Ureter (tissue), 1 donor: ENCODE measurements at places on chromosomes 5 and 9. TPM values are rescaled to one million over a fixed set of nuclear protein-coding genes. Genes with fewer than 3 reads are reported as not detected.

DNA sequence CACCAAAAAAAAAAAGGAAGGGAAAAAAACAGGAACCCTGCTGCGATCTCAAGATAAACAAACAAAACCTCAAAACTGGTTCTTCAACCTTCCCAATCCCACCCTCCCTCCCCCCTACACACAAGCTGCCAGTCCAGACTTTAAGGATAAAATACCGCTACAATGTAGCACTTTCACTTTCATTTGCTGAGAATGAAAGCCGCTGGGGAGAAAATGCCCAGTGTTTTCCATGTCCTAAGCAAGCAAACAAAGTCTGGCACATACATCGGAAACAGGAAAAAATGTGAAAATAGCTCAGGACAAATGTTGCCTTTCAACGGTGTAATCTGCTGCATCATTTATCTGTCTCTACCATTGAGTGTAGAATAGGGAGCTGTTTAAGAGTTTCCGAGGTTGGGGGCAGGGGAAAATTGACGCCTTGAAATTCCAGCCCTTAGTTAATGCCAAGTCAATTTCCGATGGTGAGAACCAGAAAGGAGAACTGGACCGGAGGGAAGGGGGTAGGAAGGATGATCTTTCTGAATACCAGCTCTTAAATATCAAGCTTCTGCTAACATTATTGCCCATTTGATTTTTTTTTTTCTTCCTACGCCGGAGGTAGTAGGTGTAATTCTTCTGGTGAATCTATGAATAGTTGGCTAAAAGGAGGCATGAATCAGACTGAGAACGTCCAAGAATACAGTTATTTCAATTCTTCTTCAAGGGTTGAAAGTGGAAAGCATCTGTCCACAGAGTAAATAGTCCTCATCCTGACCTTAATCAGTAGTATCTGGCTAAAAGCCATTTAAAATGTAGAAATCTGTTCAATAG is 1.2 kb upstream of the ADAMTS6 start:
- DNase-seq: no peak

DNA sequence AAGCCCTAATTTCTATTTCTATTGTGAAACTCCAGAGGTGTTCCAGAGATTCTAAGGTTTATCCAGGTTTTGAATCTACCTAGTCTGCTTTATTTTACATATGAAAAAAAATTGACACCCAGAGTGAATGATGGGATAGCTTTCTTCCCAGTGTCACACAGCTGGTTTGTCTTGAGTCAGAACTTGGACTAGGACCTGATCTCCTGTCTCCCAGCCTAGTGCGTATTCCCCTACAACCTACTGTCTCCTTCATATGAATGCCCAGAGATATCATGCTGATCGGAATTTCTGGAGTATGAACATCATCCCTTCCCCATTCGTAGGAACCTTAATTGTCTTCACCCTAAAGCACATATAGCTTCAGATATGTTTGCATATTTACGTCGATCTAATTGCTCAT is 524.2 kb downstream of the SPATA31D1 start:
- no peak for DNase-seq

DNA sequence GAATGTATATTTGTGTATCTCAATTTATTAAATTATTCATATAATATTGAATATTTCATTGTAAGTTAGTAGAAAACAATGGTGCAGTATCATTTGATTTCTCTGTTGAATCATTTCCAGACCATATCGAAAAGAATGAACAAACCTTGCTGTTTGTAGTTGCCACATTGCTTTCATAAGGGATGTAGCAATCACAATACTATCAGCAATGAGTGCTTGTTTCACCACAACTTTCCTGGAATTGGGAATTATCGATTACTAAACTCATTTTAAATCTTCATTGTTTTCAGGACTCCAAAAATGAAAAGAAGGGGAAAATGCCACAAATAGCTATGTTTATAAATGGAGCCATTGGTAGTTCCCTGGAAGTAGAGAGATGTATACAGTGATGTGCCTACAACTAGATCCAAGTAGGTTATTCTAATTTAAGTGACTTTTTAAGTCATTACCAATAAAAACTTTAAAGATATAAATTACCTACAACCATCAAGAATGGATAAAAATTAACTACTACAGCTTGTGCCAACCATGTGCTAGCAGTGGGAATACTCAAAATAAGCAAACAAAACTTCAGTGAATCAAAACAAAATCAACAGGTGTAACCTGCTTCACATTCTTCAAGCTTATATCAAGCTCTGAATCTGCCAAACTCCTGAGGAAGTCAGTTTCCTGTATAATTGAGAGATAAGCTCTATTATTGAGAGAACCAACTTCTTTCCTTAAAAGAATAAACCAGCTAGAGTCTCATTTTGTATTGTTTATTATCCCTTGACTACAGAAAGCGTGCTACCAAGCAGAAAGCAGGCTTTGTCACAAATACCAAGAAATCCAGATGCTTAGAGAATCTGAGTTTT is 358.6 kb downstream of the ADGRV1 start:
- DNase-seq: no peak

EIF4E1B gene
- total RNA-seq: not detected

GRCh38 chr9:89564346-89564878 is 40.4 kb upstream of the GADD45G start:
- no peak for DNase-seq
